ENCODE measurements at places on chromosomes 6 and 20. TPM values are rescaled to one million over a fixed set of nuclear protein-coding genes. Genes with fewer than 3 reads are reported as not detected.

MATN4 gene
- 0.54 TPM for polyA plus RNA-seq

BACH2 gene
- polyA plus RNA-seq: 4.5 TPM

SCAND1 gene
- 31.5 TPM for polyA plus RNA-seq

SCRT2 gene
- polyA plus RNA-seq: not detected

PLCB4 gene
- polyA plus RNA-seq: 6.3 TPM

Data from muscle of back (tissue), 13 donors.